ENCODE measurements at places on chromosomes 6 and 20.

- no peak for DNase-seq
Observed at GRCh38 chr6:40722091-40722490, 134.9 kb upstream of the LRFN2 start.

DNA sequence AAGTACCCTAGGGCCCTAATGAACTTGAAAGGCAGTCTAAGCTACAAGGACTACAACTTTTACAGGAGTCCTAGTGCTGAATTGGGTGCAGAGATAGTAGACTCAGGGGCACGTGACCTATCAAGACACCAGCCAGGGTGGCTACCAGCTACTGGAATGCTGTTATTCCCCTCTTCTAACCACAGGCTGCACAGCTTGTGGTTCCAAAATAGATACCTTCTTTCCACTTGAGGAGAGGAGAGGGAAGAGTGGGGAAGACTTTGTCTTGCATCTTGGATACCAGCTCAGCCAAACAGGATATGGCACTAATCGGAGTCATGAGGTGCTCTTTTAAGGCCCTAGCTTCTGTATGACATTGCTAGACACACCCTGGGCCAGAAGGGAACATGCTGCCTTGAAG, 60.0 kb upstream of the MTRF1L start:
- no peak for DNase-seq

GRCh38 chr6:31546339-31546957, at the start of gene ATP6V1G2:
Gene ATP6V1G2 (minus strand): TSS chr6:31546608. CDS start chr6:31546559, 49 bp downstream.
- DNase-seq = peak; percentile 90

DNA sequence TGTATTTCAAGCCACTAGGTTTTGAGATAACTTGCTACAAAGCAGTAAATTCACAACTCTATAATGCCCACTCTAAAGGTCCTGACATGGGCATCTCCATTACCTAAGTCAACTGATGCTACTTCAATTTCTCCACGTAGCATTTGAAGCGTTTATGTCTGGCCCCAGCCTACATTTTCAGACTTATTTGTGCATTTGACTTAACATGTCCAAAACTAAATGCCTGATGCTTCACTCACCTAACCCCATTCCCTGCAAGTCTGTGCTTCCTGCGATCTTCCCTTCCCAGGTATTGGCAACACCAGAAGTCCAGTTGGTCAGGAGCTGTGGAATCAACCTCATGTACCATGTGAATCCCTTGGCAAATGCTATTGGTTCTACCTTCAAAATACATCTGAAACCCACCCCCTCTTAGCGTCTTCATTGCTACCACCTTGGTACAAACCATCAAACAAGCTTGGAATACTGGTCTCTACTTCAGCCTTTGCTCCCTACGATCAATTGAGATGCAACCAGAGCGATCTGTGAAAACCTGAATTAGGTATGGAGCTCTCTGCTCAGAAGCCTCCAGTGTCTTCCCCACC, 12.8 kb upstream of the ZNFX1 start:
- DNase-seq = no peak

GRCh38 chr20:10660661-10661060, 13.1 kb downstream of the JAG1 start:
- no peak for DNase-seq

GRCh38 chr20:51389543-51390264, 152.8 kb downstream of the NFATC2 start:
- DNase-seq = no peak

DNA sequence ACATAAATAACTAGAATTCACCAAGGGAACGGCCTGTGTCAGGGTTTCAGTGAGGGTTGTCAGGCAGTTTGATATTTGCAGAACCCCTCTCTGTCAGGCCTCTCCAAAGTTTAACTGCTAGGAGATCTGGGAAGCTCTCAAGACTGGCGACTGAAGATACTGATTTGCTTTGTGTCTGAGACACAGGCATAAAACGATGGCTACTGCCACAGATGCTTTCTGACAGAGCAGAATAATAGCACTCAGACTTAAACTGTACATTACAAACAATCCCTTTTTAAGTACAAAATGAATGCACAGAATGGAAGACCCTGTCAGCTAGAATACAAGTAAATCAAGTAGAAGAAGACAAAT, 7.2 kb upstream of the ATXN1 start:
- no peak for DNase-seq

DNA sequence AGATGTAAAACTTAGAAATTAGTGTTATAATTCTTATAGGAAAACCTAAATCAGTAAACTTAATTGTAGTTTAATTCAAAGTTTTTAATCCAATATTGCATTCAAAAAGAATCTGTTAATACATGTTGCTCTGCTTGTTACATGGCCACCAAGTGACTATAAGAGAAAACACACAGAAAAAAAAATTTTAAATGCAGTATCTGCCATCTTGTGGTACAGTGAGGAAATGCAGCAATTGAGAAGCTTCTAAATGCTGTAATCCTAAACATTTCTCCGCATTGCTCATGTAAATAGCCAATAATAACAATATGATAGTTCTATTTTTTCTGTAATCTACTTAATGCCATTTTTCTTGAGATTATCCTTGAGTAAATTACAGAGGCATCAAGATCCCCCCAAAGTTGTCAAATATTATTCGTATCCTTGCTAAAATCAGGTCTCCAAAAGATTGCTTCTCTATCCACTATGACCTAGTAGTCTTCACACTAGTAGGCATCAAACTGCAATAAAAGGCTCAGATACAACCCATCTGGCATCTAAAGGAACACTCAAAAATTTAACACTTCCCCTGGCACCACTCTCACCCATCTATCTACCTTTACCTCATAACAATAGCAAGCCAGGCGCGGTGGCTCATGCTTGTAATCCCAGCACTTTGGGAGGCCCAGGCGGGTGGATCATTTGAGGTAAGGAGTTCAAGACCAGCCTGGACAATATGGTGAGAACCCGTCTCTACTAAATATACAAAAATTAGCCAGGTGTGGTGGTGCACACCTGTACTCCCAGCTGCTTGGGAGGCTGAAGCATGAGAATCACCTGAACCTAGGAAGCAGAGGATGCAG, 34.6 kb downstream of the HDAC2 start:
- peak; percentile 59 for DNase-seq

DNA sequence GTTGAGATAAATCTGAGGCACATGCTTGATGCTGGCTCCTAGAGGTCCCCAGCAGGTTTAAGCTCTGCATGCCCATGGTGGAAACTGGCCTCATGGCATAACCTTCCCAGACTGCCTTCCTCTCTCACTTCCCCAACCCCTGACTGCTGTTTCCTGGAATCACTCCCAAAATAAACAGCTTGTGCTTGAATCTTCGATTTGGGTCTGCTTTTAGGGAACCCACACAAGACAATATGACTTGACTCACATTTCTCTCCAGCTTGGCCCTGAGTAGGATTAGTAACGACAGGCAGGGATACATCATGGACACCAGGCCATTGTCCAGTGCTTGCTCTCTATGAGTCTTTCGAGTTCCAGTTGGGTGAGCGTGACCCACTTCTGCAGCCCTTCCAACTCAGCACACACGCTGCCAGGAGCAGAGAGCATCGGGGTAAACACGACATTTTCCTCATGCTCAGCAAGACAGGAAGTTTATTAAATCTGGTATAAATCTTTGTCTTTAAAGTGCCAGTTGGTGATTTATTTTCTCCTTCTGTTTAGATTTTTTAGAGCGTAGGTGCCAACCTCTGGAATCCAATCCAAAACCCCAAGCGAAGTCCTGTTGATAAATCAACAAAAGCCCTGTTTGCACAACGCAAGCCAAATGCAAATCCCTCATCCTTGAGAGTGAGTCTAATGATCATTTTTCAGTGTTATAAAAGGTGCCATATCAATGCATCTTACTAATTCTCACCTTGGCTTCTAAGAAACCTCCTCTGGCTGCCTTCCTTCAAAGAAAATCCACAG, 135.0 kb downstream of the FOXA2 start:
- no peak for DNase-seq

DNA sequence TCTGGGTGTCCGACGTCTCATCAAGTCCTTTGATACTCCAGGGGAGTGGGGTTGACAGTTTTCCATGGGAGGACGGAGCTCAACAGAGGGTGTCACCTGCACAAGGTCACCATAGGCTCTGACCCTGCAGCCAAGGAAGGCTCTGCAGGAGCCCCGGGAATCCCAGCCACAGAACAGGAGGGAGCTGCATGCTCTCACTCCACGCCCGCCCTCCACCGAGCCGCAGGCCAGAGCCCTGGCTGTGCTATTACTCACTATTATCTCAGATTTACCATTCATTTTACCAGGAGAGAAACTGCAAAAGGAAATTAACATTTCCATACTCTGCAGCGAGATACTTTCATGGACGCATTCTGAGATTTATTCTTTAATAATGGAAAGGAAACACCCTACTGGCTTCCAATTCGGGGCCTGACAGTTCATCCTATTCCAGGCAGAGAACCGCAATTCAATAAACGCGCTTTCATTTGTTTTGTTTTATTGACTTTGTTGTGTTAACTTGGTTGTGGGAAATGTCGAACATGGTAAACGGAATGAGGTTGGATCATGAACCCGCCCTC, 18.3 kb upstream of the NTSR1 start:
- DNase-seq = no peak

DNA sequence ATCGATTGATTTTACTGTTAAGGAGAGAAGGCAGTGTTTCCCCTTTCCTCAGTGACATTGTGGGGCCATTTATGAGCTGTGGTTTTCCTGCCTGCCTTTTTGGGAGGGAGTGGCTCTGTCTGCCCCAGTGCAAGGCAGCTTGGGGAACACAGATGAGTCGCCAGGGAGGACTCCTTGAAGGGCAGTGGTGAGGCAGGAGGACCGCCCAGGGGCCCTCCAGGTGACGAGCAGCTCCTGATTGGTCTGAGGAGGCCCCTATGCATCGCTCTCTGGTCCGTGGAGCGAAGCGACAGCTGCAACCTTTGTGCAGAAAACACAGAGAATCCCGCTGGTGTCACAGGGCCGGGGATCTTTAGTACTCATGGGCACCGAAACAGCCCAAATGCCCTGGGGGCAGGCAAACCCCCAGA, 100.3 kb downstream of the TMEM242 start:
- no peak for DNase-seq

DNA sequence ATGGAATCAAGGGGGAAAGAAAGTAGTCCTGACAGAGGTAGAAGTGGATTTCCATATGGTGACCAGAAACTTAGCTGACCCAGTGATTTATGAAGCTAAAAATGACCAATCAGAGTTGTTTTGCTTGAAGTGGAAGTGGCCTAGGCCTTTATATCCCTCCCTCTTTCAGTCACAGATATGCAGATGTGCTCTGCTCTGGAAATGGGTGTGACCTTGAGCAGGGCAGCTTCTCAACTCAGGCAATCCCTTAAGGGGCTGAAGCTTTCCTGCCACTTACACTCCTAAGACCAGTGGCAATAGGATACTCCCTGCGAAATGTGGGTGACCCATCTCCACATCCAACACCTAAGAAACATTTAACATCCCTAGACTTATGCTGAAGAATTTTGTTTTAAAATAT, 256.6 kb downstream of the EYS start:
- DNase-seq = no peak
